PC-9 (cell line): ENCODE measurements at places on chromosomes 6 and 20.

GRCh38 chr6:118546880-118547218, 1.2 kb upstream of the PLN start:
- no peaks in the 10 kb centered on the region for H3K27me3 ChIP-seq
- no peaks in the 10 kb centered on the region for H3K4me1 ChIP-seq
- no peaks in the 10 kb centered on the region for H3K36me3 ChIP-seq
- no peak for DNase-seq

DNA sequence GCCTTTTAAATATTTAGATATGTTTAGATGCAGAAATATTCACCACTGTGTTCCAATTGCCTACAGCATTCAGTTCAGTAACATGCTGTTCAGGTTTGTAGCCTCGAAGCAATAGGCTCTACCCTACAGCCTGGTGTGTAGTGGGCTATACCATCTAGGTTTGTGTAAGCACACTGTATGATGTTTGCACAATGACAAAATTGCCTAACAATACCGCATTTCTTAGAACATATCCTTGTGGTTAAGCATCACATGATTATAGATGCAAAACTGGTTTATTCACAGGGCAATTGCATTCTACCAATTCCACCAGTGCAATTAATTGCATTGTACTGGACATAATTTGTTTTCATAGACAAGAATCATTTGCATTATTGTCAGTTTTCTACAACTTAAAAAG, 7.9 kb upstream of the SLC22A16 start:
- H3K4me1 ChIP-seq, result peaks cover 17% of the 10 kb centered on the region
- H3K4me3 ChIP-seq, result no peak overlapping the region
- H3K27ac ChIP-seq, result no peak overlapping the region
- no peaks in the 10 kb centered on the region for H3K27me3 ChIP-seq
- peak; percentile 93 for DNase-seq

GRCh38 chr6:147486683-147487082, 21.8 kb upstream of the SAMD5 start:
- H3K27me3 ChIP-seq, result no peaks in the 10 kb centered on the region
- no peak overlapping the region for H3K4me3 ChIP-seq
- no peak overlapping the region for H3K27ac ChIP-seq
- DNase-seq, result no peak
- H3K4me1 ChIP-seq, result no peaks in the 10 kb centered on the region
- no peaks in the 10 kb centered on the region for H3K36me3 ChIP-seq

DNA sequence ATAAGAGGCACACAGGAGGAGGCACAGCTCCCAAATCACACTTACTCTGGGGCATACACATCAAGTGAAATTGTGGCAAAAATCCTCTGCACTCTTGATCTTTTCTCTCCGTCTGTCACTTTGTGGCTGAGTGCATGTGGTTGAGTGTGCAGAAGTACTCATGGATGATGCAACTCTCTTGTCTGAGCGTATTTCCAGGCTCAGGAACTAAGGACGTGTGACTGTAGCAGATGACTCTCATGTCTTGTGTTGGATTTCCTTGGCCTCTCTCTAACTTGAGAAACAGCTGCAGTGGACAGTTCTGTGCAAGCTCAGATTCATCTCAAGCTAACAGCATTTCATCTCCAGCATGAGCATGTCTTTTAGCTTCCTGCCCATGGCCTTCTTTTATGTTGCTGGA, 245.4 kb upstream of the FLRT3 start:
- no peak overlapping the region for H3K4me3 ChIP-seq
- H3K4me1 ChIP-seq, result peaks cover 13% of the 10 kb centered on the region
- H3K27ac ChIP-seq, result no peak overlapping the region
- no peaks in the 10 kb centered on the region for H3K36me3 ChIP-seq
- DNase-seq, result no peak

- no peaks in the 10 kb centered on the region for H3K4me1 ChIP-seq
- H3K4me3 ChIP-seq, result no peak overlapping the region
- H3K27ac ChIP-seq, result no peak overlapping the region
Observed at GRCh38 chr6:44627091-44627882, 239.8 kb downstream of the CDC5L start.
